ENCODE measurements at places on chromosomes 11 and 22.

GRCh38 chr11:123202155-123203151 is 7.4 kb upstream of the CLMP start:
- DNase-seq, result peak; percentile 18

- DNase-seq, result peak; percentile 77
Measured at GRCh38 chr11:79026803-79027445, 413.9 kb downstream of the TENM4 start.

DNA sequence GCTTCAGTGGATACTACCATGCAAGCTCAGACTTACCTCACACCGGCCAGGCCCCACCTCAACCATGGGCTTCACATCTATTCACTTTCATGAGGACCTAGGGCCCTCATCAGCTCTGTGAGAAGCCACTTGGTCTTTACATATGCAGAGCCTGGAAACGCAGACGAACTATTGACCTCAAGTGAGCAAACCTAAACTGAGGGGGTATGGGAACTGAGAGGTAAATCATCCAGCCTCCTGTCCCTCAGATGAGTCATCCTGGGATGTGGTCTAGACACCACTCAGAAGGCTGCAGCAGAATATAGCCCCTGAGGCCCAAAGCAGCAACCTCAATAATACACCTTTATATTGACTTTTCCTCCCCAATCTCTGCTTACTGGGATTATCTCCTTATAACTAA is 578.0 kb downstream of the INSC start:
- peak; percentile 3 for DNase-seq

DNA sequence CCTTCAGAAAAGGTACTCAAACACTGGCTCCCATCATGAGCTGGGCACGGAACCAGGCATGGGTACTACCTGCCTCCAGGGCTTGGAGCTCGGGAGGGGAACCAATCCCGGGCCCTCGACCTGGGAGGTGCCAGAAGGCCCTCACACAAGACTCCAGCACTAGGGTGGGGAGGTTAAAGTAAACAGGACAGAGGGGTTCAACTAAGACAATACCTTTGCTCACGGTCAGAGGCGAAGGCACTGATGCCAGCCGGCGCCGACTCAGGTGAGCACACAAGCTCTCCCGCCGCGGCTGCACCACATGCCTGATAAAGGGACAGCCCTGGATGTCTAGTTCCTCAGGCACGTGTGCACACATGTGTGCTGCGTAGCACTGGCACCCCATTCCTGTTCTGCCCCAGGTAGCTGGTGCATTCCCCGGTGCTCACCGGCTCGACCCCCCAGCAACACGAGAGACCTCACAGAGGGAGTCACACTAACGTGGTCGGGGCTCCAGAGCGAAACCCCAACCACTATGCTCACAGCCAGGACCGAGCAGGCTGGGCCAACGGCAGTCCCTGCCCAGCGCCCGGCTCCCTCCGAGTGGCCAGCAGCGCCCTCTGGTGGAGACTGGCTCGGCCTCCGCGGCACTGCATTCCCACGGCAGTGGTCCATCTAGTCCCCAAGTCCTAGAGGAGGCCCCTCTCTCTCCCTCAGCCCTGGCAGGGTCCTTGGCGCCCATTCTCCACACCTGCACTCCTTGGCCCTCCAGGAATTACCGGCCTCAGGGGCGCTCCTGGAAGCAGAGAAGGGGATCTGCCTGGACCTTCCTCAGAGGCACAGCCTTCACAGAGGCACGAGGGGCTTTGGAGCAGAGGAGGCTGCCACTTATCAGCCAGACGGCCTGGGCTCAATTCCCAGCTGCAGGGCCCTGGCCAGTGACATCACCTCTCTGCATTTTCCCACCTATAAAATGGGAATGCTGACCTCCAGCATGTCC is 28.8 kb upstream of the MOB2 start:
- DNase-seq, result peak; percentile 43

DNA sequence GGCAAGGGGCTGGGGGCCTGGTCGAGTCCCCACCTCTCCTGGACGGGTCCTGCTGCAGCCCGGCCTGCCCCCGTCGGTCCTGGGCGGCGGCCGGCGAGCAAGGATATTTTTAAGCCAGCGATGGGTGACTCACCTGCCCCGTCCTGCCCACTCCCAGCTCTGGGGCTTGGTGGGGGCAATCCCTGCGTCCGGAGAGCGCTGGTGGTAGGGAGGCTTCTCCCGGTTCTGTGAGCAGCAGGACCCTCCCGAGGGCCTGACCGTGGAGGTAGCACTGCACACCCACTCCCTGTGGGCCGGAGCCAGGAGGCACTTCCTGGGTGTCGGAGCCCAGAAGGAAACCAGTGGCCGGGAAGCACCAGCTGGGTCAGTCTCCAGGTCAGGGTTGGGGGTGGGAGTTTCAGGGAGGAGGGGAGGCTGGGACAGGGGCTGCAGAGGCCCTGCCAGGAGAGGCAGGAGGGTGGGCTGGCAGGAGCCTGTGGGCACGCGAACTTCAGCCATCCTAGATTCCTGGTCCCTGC is 467 bp downstream of the EPS8L2 start:
- DNase-seq, result no peak

Data from fibroblast of skin of right quadriceps (primary cell).